CD4-positive, alpha-beta T cell treated with Interleukin-6 at 100 ng/mL for 8 hours (primary cell): ENCODE measurements at places on chromosomes 2 and 18.
A peak's percentile ranks its signal among the peaks of the same experiment; 100 is the strongest.

DNA sequence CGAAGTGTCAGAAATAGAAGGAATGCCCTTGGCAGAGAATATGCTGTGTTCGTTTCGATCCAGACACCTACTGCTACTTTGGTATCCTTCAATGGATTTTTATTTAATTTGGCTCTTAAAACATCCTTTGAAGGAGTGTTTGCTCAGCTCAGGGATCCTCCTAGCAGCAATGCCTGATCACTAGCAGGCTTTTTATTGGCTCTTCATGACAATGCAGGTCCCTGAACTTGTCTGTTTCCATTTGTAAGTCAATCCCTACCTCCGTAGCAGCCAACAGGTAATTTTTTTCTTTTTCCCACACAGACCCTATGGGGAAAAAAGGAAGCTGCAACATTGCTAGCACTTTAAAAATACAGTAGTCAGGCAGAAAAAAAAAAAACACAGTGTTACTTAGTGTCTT lies 366.2 kb upstream of the LRRTM1 start:
- DNase-seq = no peak

DNA sequence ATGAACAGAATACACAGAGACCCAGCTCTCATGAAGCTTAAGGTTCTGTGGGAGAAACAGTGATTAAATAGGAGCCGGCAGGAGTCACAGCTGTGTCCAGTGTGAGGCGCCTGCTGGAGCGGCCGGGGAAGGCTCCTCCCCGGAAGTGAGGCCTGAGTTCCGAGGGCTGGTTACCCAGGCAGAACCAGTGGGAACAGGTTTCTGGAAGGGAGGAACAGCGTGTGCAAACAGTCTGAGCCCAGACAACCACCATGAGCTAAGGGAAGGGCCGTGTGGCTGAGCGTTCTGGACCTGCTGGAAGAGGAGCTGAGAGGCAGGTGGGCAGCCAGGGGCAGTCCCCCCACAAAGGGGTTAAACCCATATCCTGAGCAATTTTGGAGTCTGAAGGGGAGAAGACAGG lies 26.0 kb upstream of the NPAS2 start:
- no peak for DNase-seq

DNA sequence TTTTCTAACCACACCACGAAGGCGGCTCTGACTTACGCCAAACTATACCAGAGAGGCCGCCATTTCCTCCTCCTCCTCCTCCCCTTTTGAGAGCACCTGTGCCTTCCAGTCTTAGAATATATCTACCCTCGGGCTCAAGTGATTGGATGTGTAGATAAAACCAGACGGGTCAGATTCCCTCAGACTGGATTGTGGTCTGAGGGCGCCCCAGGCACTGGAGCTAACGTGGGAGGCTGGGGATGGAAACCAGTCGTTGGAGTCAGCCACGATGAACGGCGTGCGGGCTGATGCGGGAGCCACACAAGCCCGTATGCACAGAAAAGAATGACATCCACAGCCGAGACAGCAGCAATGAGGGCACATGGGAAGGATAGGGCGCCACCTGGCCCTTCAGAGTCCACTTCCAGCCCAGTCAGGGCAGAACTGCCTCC lies 12.3 kb upstream of the ODC1 start:
- no peak for DNase-seq

DNA sequence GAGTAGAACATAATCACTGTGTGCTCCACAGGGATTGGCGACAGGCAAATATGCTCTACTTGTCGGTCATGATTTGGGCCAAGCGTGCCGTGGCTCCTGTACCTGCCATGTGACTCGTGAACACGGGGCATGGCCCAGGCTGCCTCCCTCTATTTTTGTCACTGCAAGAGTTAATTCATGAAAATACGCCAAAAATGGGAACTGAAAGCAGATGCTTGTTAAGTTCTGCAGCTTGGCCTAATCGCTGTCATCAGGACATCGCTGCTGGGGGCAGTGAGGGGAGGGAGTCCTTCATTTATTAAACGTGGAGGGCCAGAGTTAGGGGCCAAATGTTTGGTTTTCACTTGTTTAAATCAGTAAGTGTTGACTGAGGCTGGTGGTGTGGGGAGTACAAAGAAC lies 177.8 kb downstream of the BCL2 start:
- no peak for DNase-seq

GRCh38 chr2:207236156-207236935 lies 70.6 kb upstream of the KLF7 start:
- no peak for DNase-seq

DNA sequence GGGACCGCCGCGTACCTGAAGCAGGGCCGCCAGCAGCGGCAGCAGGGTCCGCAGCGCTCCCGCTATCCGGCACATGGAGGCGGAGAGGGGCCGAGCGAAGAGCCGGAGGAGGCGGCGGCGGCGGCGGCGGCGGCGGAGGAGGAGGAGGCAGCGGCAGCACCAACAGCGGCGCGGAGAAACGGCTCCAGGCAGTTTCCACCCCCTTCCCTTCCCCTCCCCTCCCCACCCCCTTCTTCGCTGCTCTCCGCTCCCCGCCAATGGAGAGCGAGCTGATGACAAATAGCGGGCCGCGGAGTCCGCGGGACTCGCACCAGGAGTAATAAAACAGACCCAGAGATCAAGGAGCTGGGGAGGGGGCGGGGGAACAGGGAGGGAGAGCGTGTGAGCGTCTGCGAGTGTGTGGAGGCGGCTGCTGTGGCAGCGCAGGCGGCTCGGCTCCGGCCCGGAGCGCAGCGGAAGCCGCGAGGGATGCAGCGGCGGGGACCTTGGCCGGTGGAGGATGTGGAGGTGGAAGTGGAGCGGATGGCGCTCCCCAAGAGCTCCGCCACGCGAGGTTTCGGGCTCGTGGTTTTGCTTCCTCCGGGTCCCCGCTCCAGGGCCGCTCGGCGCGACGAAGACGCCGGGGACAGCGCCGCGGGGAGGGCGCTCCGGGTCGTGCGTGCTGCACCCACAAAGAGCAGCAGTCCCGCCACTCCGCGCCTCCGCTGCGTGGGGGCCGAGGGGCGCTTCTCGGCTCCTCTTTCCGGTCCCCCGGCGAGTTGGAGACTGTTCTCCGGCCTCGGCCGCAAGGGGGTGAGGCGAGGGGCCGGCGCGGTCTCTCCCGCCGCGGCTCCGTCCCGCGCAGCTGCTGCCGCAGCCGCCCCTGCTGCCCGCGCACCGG lies at the start of gene CDH2:
CDH2 (minus strand) TSS at position 183 of the 880 bp plus-strand sequence; CDS start at position 75, 108 bp downstream.
- no peak for DNase-seq

DNA sequence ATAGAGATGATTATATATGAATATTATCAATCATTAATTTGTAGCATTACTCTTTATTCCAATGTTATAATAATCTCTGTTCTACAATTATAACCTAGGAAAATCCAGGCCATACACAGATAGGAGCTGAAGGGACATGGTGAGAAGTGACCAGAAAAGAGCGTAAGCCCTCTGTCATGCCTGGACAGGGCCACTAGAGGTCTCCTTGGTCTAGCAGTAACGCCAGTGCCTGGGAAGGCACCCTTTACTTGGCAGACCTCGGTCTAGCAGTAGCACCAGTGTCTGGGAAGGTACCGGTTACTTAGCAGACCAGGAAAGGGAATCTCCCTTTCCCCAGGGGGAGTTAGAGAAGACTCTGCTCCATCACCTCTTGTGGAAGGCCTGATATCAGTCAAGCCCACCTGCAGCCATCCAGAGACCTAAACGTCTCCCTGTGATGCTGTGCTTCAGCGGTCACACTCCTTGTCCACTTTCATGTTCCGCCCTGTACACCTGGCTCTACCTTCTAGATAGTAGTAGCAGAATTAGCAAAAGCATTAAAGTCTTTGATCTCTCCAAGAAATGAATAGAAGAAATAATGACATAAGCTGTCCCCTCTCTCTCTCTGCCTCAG lies 447.5 kb upstream of the FSIP2 start:
- no peak for DNase-seq

DNA sequence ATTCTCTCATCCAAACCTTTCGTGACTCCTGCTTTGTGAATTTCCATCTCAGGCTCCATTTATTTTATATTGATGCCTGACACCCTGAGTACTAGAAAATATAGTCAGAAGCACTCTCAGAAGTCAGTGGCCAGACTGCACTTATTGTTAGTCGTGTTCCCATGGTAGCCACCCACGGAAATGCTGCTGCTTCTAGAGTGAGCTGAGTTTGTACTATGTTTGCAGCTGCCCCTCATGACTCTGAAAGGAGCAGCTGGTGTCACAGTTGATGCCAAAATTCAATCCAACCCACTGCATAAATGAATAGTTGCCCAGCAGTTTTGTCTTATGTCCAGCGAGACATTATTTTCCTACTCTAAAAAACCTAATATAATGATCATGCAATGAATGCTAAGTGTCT lies 265.2 kb upstream of the SPHKAP start:
- no peak for DNase-seq

- no peak for DNase-seq
These were observed 7.7 kb downstream of the HMSD start for GRCh38 chr18:63956755-63957154.

GRCh38 chr2:190563109-190563508 lies 28.6 kb upstream of the NEMP2 start:
- no peak for DNase-seq

DNA sequence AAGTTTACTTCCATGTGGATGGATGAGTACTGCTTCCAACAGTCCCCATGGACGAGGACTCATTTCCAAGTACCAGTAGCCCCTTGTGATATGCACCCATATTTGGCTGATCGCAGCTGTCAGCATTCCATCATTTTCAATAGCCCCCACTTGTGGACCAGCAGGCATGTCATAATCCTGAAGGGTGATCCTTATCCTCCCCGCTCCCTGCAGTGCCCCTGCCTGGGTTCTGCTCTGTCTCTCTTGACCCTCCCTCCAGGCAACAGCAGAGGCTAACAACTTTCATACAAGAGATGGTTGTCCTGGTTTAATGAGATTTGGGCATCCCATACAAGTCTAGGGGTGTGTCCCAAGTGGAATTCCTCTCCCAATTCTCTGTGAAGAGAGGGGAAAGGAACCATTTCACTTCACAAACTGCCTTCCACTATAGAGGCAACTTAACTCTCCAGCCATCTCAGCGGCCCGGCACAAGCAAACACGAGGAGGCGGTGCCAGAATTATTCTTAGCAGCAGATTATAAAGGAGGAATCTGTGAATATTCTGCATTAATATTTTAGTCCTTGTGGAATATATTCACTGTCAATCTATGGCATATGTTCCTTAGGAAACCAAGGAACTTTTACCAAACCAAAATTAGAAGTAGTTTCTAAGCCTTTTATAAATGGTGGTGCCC lies 110.7 kb downstream of the RTN4 start:
- DNase-seq = no peak

DNA sequence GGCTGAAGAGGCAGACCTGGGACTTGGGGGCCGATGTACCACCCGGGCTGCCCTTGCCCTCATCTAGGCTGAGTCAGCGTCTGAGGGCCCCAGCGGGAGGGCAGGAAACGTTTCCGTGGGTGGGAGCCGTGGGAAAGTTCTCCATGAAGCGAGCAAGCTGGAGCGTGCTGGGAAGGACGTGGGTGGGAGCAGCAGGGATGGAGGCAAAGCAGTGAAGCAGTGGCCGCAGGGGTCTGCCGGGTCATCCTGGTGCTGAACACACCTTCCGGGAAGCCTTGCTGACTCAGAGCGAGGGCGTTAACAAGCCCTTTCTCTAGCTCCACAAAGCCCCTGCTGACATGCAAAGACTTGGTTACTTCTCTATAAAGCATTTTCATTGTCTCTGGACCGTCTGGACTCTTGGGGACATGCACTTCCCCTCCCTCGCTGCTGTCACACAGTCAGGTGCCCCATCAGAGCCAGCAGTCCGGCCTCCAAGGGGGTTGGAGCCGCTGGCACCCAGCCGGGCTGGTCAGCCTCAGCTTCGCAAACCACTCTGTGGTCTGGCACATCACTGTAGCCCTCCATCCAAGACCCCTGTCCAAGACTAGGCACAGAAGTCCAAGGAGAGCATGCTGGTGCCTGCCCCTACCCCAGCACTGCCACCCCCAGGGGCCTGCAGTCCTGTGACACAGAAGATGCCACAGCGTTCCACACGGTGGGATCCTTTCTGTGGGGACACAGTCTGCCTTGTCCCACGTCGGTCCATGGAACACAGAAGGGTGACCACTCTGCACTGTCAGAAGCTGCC lies 115.1 kb upstream of the GPC1 start:
- no peak for DNase-seq

GRCh38 chr2:200862532-200863000 lies 1.9 kb downstream of the CLK1 start:
- DNase-seq = peak; percentile 44

- no peak for DNase-seq
These were observed 89.4 kb downstream of the TNS1 start for GRCh38 chr2:217913436-217913835.

- no peak for DNase-seq
These were observed 868 bp upstream of the PKDCC start for GRCh38 chr2:42046819-42047487.

GRCh38 chr2:18311420-18312195 lies 248.8 kb downstream of the RDH14 start:
- no peak for DNase-seq

DNA sequence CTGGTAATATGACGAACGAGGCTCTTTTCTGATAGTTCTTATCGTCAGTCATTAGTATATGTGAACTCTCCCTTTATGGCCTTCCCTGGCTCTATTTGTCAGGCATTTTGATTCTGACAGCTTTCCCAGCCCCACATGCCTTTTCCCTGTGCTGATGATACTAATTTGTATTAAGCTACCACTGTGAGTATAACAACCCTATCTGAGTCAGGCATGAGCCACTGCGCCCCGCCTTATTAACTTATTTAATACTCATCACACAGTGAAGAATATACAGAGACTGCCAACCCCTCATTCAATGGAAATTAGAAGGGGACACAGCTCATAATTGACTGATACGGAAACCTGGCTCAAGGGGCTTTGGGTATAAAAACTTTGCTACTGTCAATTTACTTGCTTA lies 140.0 kb downstream of the NETO1 start:
- no peak for DNase-seq

DNA sequence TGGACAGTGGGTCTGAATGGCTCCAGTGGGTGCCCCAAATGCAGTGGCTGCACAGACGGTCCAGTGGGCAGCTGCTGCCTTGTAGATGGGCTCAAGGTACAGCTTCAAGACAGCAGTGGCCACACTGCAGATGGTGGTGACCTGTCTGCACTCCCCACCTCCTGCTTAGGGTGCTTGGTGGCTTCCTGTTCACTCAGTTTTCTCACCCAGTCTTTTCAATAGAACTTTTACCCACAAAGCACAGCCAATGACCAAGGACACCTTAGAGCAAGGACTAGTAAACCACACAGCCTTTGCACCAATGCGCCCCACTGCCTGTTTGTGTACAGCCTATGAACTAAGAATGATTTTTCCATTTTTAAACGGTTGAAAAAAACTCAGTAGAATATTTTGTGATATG lies 34.9 kb downstream of the MEX3C start:
- no peak for DNase-seq

- no peak for DNase-seq
These were observed 21.7 kb downstream of the BIN1 start for GRCh38 chr2:127085317-127085681.

- DNase-seq = no peak
These were observed 20.5 kb upstream of the CD28 start for GRCh38 chr2:203685789-203686420.

DNA sequence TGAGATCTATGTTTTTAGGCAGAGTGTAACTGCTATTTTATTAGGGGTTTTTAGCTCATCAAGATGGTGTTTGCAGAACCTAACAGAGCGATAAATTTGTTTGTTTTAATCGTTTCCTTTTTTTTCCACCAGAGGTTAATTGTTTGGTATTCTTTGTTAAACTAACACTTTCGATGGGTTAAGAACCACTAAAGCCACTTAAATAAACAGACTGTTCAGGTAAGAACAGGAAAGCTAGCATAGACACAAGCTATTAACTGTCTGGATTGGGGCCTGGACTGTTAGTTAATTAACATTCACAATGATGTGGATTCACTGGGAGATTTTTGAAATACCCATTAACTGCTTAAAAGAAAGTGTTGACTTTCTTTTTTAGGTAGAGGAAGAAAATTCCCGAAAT lies 209.0 kb upstream of the COPS8 start:
- DNase-seq = no peak
